ENCODE measurements at places on chromosomes 5 and 9.

GRCh38 chr5:6377582-6377904 is 804 bp downstream of the MED10 start:
- peak overlapping the region; percentile 88 for H3K27ac ChIP-seq
- peak overlapping the region; percentile 96 for H3K4me3 ChIP-seq
- no peaks in the 10 kb centered on the region for H3K27me3 ChIP-seq

DNA sequence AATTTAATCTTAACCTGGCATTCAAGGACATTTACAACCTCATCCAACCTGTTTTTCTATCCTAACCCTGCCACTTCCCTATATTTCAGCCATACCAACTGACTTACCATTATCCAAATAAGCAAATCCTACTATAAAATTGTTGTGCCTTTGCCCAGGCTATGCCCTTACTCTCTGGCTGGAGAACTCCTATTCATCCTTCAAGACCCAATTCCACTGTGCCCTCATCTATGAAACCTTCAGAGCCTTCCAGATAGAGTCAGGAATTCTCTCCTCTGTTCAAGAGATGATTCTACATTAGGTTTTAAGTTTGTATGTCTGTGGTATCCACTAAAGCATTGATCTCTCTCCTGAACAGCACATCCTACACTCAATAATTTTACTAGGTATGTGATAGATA is 46.3 kb upstream of the MSX2 start:
- no peak overlapping the region for H3K27ac ChIP-seq
- H3K27me3 ChIP-seq: no peaks in the 10 kb centered on the region
- H3K36me3 ChIP-seq: no peaks in the 10 kb centered on the region
- DNase-seq: no peak

GRCh38 chr9:114001794-114002261 is 76.3 kb downstream of the AMBP start:
- no peak overlapping the region for H3K27ac ChIP-seq
- no peaks in the 10 kb centered on the region for H3K27me3 ChIP-seq

- no peaks in the 10 kb centered on the region for H3K36me3 ChIP-seq
- no peak for DNase-seq
- H3K4me3 ChIP-seq: no peak overlapping the region
- no peaks in the 10 kb centered on the region for H3K4me1 ChIP-seq
Observed at GRCh38 chr9:37693260-37693659, 42.5 kb downstream of the FRMPD1 start.

- H3K4me1 ChIP-seq: no peaks in the 10 kb centered on the region
- no peak overlapping the region for H3K4me3 ChIP-seq
- H3K27me3 ChIP-seq: no peaks in the 10 kb centered on the region
- no peak for DNase-seq
- no peaks in the 10 kb centered on the region for H3K36me3 ChIP-seq
- no peak overlapping the region for H3K27ac ChIP-seq
Observed at GRCh38 chr5:74519161-74519571, 121.4 kb downstream of the ENC1 start.

DNA sequence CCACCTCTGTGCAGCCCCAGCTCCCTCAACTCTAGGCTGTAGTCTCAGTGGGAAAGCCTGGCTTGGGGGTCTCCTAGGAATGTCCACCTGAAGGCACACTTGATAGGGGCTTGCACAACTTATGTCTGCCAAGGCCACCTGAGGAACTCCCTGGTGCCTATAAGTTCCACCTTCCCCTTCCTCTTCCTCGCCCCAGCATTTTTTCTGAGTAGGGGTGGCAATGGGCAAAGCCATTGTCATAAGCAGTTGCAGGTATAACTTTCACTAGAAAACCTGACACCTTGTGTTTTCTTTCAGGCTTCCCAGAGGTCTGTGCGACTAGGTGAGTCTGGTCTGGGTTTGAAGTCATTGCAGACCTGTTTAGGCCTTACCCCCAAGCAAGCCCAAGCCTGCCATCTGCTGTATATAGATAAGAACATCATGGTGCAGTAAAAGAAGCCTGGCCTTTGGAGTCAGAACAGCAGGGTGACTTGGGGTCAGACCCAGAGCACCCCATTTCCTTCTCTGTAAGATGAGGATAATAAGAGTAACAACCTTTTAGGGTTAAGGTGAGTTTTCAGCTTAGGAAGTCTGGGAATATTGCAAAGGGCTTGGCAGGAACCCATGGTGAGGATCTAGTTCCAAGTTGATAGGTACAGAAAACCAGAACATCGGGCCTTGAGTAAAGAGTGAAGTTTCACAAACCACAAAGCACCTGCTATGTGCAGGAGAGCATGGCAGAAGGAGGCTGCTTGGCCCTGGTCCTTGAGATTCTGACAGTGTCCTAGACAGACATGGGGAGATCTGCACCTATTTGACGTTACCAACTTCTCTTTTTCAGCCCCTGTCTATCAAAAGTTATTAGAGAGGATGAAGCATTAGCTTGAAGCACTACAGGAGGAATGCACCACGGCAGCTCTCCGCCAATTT is 33.8 kb downstream of the TGFBI start:
- no peak overlapping the region for H3K4me3 ChIP-seq
- no peaks in the 10 kb centered on the region for H3K36me3 ChIP-seq
- no peaks in the 10 kb centered on the region for H3K4me1 ChIP-seq
- no peaks in the 10 kb centered on the region for H3K27me3 ChIP-seq
- H3K27ac ChIP-seq: no peak overlapping the region

GRCh38 chr5:89374144-89374784 is 491.3 kb upstream of the MEF2C start:
- DNase-seq: no peak
- H3K27me3 ChIP-seq: no peaks in the 10 kb centered on the region
- H3K4me1 ChIP-seq: no peaks in the 10 kb centered on the region
- H3K36me3 ChIP-seq: no peaks in the 10 kb centered on the region
- no peak overlapping the region for H3K4me3 ChIP-seq

DNA sequence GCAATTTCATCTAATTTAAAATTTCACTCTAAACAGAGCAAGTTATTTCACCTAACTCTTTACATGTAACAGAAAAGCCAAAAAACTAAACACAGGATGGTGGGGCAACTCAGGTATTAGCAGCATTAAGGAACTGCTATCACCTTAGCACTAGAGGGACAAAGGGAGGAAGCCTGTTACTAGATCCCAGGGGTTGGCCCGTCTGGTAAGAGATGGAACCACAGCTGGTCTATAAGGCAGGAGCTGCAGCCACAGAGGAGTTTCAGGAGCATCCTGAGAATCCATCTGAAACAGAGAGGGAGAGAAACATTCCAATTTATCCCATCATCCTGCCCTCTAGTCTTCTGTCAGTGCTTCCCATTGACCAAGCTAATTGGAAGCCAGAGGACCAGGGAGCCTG is 300.3 kb downstream of the MRPS30 start:
- no peaks in the 10 kb centered on the region for H3K36me3 ChIP-seq
- no peak for DNase-seq
- H3K4me1 ChIP-seq: no peaks in the 10 kb centered on the region
- no peak overlapping the region for H3K27ac ChIP-seq
- no peaks in the 10 kb centered on the region for H3K27me3 ChIP-seq

DNA sequence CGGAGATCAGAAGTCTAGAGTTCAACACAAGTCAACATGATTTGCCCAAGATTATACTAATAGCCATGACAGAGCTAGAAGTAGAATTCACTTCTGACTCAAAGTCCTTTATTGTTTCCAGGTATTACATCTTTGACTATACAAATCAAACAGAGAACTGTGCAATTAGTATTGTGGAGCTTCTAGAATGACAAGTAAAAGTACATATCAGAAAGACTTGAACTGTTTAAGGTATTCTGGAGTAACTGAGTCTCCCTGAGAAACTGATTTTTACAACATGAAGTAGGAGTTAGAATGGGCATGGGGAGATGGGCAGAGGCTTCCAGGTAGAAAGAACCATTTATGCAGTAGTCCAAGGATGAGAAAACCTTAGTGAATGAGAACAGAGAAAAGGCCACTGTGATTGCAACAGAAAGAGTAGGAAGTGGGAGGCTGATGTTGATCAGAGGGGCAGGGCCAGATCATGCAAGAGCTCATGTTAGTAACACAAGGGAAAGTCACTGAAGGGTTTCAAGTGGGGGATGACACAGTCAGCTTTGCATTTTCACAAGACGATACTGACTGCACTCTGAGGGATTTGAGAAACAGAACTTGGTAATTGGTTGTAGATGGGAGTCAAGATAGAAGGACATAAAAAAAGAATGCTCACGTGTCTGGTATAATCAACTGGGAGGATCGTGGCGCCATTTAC is 280.7 kb downstream of the RFX3 start:
- no peaks in the 10 kb centered on the region for H3K27me3 ChIP-seq
- no peak overlapping the region for H3K4me3 ChIP-seq
- H3K4me1 ChIP-seq: no peaks in the 10 kb centered on the region
- DNase-seq: no peak

Measured in CD8-positive, alpha-beta memory T cell (primary cell).